GM18507 (cell line): ENCODE measurements at places on chromosomes 5 and 9.

- no peak for DNase-seq
These were observed 56.7 kb downstream of the AOPEP start for GRCh38 chr9:94783102-94783682.

DNA sequence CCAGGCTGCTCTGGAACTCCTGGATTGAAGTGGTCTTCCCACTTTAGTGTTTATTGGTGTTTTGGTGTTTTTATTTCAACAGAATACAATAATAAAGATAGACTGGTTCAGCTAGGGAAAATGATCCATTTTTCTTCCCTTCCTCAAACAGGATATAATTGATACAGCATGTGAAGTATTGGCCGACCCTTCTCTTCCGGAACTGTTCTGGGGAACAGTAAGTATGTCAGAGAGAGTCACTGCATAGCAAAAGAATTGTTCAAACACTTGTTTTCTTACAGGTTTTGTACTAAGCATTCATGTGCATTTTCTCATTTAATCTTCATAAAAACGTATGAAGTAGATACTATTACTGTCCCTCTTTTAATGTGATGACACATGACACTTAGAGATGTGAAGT is 31.6 kb downstream of the NUP188 start:
- no peak for DNase-seq

DNA sequence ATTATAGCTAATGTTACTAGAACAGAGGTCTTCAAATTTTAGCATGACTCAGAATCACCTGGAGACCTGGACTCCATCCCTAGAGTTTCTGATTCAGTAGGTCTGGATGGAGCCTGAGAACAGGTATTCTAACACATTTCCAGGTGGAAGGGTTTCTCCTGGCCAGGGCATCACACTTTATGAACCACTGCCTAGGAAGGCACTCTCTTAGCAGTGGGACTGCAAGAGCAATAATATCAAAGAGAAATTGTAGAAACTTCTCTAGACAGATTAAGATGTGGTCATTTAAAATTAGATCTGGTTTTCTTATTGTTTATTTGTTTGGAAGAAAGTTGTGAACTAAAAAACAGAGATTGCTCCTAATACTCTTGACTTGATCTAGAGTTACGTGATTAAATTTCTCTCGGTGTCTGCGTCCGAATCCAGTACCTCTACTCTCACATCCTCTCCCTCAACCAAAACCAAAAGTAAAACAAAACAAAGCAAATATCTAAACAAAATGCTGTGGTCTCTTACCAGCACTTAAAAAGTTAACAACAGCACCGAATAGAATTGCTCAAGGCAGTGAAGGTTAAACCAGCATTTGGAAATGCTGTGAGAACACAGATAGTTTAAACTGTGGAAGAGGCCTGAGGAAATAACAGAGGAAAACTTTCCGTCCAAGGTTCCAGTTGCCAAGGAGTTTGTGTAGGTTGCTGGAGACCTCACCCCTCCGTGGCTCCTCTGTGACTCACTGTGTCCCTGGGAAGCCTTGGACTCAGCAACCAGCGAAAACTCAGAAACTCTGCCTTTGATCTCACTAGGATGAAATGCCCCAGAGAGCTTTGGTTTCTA is 193.4 kb downstream of the ARRDC3 start:
- no peak for DNase-seq

DNA sequence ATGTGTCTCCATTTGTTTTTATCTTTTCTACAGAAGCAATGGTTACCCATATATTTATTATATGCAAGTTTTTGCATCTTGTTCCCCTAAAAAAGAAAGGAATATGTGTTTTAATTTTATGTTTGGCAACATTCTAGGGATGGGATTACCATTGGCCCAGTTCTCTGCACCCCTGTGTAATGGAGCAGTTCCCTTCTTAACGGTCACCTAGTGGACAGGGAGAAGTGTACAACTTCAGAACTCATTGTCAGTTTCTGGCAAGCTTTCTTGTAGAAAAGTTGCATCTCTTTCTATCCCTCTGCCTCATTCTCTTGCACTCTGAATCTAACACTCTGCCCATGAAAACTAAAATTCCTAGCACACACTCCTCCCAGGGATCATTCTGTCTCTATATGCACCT is 78.2 kb downstream of the DOCK8 start:
- DNase-seq = no peak

GRCh38 chr5:68325065-68325580 is 109.6 kb downstream of the PIK3R1 start:
- no peak for DNase-seq

- no peak for DNase-seq
These were observed 92.0 kb upstream of the DNAH5 start for GRCh38 chr5:14036514-14036913.

DNA sequence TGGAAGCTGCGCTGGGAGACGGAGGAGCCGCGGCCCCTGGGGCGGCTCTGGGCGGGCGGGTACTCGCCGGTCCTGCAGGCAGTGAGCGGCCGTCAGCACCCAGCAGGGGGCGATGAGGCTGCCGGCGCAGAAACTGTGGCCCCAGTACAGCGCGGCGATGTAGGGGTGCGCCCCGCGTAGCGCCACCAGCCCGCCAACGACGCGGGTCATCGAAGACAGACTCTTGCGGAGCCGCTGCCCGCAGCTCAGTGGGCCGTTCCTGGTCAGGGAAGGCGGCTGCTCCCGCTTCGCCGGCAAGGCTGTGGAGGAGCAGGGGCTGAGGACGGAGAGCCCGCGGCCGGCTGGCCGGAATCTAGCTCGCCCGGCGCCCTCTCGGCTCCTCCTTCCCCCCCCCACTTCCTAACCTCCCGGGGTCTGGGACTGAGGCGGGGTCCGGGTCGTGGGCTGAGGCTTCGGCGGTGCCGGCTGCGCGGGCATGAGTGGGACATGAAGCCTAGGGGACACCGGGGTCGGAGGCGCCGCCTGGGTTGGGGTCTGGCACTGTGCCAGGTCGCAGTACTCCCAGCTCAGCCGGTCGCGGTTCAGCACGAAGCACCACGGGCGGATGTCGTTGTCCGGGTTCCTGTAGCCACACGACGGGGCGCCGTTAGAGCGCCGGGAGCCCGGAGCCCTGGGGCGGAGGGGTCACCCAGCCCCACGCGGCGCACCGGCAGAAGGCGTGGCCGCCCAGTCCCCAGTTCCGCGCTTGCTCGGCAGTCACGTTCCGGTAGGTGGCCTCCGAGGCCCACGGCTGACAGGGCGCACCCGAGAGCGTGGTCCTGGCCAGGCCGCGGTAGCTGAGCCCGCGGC is 3.6 kb upstream of the PFN3 start:
- DNase-seq = peak; percentile 88

GRCh38 chr5:78803353-78803752 is 154.8 kb upstream of the LHFPL2 start:
- no peak for DNase-seq

DNA sequence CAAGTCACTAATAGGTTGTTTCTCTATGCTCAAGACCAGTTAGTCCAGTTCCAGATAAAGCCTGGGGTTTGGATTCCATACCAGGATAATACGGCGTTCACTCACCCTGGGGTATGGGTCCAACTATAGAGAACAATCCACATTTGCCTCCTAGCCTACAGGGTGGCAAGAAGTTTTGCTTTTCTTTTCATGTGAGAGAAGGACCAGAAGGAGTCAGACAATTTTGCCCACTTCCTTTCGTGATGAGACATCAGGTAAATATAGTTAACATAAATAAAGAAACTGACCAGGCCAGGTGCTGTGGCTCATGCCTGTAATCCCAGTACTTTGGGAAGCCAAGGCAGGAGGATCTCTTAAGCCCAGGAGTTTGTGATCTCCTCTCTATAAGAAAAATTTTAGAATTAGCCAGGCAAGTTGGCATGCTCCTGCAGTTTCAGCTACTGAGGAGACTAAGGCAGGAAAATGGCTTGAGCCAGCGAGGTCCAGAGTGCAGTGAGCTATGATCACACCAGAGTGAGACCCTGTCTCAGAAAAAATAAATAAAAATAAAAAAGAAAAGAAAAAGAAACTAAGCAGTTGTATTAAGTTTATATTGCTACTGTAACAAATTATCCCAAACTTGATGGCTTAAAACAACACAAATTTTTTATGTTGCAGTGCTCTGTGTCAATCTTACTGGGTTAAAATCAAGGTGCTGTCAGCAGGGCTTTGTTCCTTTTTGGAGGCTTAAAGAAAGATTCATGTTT is 7.5 kb upstream of the REEP5 start:
- no peak for DNase-seq

- DNase-seq = no peak
These were observed 142.8 kb downstream of the PALM2AKAP2 start for GRCh38 chr9:109922617-109923470.

DNA sequence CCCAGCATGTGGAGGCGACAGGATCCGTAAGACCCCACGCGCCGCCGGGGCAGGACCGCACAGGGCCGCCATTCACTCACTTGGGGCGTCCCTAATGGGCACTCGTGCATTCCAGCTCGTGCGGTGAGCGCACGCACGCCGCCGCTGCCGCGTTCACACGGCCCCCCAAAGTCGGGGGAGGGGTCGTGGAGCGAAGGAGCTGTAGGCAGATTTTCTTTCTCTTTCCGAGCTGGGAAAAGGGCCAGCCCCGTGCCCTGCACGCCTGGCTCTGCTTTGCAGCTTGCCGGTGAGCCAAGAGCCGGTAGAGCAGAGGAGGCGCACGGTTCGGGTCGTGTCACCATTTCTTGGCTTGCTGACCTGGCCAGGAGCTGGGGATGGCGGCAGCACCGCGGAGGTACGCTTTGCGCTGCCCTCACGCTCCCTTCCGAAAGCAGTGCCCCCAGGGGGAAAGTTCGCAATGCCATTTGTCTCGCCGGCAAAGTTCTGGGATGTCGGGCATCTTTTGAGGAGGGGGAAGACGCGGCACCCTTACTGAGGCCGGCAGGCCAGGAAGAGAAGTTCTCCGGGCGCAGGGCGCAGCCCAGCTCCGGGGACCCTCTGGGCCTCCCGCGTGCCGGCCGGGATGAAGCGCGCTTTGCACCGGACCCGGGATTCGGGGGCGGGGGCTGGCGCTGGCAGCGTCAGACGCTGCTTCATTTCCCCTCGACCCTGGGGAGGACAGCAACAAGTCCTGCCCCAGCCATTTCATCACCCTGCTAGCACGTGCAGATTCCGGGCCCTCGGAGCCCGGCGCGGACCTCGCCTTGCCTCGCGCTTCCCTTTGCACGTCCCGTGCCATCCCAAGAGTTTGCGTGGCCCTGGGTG is 898 bp downstream of the STC2 start:
- DNase-seq = no peak

DNA sequence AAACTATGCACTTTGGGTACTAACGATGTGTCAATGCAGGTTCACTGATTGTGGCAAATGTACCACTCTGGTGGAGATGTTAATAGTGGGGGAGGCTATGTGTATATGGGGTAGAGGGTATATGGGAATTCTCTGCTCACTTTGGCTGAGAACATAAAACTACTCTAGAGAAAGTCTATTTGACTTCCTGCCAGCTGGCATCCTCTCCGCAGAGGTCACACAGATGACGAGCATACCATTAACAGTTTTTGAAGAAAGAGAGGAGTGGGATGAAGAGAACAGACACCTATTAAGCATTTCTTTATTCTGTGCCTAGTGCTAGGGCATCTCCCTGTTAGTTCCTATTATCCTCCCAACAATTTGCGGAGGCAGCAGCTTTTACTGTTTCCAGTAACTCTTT is 58.4 kb upstream of the TRIM32 start:
- no peak for DNase-seq

GRCh38 chr5:154577416-154577815 is 99.4 kb upstream of the HAND1 start:
- DNase-seq = no peak

DNA sequence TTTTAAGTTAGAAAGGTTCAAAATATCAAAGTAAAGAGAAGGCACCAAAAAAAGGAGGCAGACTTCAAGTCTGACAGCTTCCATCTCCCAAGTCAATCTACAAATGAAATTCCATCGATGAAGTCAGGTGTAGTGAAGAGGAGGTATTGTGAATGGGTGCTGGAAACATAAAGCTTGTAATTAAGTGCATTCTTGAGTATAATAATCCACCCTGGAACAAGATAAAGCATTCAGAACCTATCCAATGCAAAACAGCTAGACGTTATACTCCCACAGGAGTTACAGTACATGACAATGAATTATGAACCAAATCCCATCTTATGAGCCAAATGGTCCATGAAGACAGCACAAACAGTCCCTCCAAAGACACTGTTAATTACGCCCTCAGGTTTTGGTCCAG is 22.3 kb downstream of the BNC2 start:
- no peak for DNase-seq

GRCh38 chr5:6449465-6450158 is 953 bp downstream of the UBE2QL1 start:
- DNase-seq = no peak

DNA sequence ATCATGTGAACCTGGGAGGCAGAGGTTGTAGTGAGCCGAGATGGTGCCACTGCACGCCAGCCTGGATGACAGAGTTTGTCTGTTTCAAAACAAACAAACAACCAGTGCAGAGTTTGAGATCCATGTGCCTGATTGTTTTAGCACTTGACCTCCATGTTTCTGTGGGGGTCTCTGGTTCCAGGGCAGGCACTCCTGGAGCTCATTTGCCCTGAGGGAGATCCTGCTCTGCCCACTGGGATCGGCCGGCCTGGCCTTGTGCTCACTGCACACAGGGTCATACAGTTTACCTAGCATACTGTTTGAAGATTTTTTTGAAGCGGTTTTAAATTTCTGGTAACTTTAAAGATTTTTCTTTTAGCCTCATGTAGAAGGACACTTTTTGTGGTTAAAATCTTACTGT is 78.4 kb downstream of the EHMT1 start:
- no peak for DNase-seq

DNA sequence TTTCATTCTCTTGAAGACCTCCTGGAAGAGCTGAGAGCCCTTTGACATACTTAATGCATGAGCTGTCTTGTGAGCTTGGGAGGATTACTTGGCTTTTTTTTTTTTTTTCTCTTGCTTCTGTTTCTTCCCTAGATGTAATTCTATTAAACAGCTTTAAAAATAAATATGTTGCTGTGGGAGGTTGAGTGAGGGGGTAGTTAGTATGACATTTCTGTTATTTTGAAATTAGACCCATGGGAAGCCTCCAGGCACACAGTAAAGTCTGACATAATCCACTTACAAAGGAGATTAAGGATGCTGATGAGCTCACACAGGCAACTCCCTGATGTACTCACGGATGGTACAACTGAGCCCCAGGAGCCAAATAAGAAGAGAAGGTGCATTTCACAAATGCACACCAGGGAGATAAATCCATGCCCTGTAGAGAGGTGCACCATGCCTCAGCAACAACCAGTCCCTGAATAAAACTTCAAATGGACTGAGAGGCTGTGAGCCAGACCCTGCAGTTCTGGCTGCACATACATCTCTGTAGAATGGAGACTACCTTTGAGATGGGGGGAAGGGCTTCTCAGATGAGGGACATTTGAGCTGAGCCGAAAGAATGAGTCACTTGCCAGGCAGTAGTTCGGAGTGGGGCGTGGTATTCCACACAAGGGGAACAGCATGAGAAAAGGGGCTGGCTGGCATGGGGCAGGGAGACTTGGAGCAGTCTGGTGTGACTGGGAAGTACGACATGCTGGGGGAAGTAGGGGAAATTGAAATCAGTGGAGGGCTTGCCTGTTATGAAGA is 68.7 kb downstream of the ACTL7B start:
- DNase-seq = no peak

- DNase-seq = no peak
These were observed 2.8 kb downstream of the MCCC2 start for GRCh38 chr5:71589903-71590302.

- no peak for DNase-seq
These were observed 682.3 kb downstream of the BRINP1 start for GRCh38 chr9:118686959-118687358.
